Colonic mucosa (tissue), 4 donors: ENCODE measurements at places on chromosomes 7 and 10.
A peak's percentile ranks its signal among the peaks of the same experiment; 100 is the strongest.

GRCh38 chr7:137501562-137501961 lies 158.0 kb upstream of the PTN start:
- no peak for DNase-seq

DNA sequence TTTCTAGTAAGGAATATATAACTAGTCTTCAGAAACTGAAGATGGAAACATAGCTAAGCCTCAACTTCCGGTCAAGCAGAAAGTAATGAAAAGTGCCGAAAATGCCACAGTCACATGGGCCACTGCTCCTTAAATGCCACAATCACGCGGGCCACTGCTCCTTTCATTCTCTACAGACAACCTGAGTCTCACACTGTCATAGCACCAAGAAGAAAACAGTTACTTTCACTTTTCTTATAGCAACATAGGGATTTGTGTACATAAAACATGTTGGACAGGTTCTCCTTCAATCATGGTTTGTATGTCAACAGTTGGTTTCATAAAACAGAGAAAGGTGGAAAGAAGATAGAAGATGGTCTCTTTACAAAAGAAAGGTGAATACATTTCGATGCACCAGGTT lies 48.6 kb upstream of the NOBOX start:
- no peak for DNase-seq

DNA sequence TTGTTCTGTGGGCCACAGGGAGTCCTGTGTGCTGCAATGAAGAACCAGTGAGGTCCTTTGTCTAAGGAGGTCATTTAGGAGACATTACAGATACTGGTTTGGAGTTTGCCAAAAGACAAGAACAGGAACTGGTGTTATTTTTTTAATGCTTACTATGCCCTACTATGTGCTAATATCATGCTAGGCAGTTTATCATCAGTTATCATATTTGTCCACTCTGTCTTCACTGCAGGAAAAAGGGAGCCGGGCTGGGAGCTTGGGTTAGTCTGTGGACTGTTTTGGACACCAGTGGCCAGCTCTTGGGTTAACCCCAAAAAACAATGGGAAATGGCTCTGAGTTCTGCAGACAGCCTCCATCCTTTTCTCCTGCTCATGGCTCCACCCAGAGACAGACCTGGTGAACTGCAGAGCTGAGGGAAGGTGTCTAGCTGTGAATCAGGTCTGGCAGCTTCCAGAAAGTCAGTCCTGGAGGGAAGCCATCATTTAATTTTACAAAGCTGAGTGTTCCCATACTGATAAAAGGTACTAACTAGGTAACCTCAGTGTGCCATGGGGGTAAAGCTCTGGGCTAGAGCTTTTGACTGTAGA lies 101.2 kb upstream of the ZNF746 start:
- peak; percentile 36 for DNase-seq

DNA sequence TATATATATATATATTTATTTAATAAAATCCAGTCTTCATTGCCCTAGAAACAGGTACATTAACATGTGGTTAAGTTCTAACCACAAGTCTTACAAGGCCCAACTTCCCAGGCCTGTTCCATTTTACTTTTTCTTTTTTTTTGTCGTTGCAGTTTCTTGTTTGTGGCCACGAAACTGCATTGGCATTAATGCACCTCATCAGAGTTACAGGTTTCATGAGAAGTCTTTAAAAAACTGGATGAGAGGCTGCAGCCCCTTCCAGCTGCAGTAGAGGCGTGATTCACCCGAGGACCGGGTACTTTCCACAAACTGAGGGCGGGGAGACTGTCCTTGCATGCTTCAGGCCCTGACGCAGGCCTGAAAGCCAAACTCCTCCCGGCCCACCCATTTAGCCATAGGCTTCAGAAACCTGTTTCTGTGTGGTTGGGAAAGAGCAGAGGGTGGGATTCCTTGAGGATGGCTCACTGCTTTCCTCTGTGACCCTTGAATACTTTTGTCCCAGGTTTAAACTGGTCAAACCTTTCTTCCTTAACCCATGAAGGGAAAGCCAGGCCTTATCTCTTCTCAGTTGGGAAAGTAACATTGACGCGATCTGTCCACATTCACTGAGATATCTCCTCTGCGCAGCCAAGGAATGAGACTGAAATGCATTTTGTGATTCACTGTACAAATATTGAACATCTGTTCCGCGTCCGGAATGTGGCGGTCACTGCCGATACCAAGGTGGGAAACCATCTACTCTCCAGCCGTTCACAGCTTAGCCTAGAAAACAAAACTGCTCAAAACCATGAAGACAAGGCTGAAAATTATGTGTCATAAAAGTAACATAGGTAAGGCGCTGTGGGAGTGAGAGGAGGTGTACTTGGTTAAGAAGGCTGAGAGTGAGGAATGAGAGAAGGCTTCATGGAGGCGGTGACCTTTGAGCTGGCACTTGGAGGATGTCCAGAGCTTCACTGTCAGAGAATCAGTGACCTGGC lies 311.7 kb downstream of the GATA3 start:
- no peak for DNase-seq

GRCh38 chr7:15682111-15682510 lies 4.4 kb downstream of the MEOX2 start:
- no peak for DNase-seq

DNA sequence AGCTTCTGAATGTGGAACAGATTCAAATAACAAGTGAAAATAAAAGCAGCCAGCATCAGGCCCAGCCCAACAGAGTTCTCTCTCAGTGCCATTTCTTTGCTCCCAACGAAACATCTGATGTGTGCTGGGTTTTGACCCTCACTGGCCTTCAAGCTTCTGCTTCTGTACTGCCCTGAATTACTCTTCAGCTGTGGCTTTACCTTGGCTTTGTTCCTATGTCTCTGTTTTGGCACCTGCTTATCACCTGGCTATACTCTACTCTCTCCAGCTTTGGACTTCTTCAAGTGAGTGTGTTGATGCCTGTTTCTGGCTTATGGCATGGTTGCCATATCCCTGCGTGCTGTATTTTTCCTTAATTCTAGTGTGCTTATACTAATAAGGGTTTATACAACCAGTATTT lies 768.3 kb downstream of the SORCS1 start:
- no peak for DNase-seq

DNA sequence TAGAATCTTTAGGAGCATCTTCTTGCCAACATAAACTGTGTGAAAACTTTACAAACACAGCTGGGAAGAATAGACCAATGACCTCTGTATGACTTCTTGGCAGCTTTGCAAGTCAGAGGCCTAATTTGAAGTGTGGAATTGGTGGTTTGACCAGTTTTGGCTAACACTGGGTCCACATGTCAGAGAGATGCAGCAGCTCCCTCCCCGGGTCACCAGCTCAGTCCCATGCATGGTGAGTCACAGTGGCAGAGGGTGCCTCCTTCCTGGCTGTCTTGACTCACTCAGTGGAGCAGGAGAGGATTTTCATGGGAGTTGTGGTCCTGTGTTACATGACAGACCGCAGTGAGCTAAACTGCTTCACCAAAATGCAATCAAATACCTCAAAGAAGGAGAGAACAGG lies 8.2 kb upstream of the STARD3NL start:
- peak; percentile 31 for DNase-seq
